ENCODE measurements at places on chromosomes 2 and 18. TPM values are rescaled to one million over a fixed set of nuclear protein-coding genes. Genes with fewer than 3 reads are reported as not detected.

- no peak for DNase-seq
Measured at GRCh38 chr2:175167076-175167791, 769 bp downstream of the ATF2 start.

DNA sequence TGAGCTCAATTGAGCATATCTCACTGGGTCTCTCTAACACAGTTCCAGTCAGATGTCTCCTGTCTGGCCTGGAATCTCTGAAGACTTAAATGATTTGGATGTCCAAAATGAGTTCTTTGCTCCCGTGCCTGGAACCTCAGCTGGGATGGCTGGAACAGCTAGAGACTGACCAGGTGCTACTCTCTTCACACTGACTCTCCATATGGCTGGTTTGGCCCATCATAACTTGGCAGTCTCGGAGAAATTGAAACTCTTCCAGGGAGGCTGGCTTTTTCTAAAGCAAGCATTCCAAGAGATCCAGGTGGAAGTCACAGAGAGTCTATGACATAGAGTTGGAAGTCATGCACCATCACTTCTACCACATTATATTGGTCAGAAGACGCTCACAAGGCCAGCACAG is 129.6 kb upstream of the NOL4 start:
- no peak for DNase-seq

- DNase-seq: no peak
Measured at GRCh38 chr2:192029089-192029488, 165.6 kb downstream of the TMEFF2 start.

GRCh38 chr18:76476665-76477561 is 18.1 kb downstream of the ZNF516 start:
- DNase-seq: no peak

- DNase-seq: peak; percentile 69
Measured at GRCh38 chr2:238493880-238494572, 67.3 kb downstream of the ASB1 start.

DNA sequence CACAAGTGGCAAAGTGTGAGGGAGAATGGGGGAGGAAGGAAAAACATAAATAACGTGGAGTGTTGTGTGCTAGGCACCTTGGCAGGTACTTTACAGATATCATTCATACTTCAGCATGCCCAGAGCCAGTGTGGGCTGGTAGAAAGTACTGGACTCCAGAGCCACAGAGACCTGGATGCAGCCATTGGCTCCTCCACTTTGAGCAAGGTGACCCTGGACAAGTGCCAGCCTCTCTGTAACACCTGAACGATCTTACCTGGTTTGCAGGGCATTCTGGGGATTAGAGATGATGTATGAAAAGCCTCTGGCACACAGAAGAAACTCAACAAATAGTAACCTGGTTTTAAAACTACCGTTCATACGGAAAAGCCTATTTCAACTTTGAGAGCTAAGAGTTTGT is 6.3 kb downstream of the LOXHD1 start:
- no peak for DNase-seq

Gene CCDC74A
- 3.0 TPM for total RNA-seq

Gene ALK
- total RNA-seq: not detected
